Central memory CD8-positive, alpha-beta T cell (primary cell): ENCODE measurements at places on chromosomes 4 and X.

GRCh38 chr4:7683126-7683703, 248.5 kb upstream of the PSAPL1 start:
- DNase-seq = no peak

- DNase-seq = no peak
These were observed 286.4 kb downstream of the USP46 start for GRCh38 chr4:52372747-52373146.

DNA sequence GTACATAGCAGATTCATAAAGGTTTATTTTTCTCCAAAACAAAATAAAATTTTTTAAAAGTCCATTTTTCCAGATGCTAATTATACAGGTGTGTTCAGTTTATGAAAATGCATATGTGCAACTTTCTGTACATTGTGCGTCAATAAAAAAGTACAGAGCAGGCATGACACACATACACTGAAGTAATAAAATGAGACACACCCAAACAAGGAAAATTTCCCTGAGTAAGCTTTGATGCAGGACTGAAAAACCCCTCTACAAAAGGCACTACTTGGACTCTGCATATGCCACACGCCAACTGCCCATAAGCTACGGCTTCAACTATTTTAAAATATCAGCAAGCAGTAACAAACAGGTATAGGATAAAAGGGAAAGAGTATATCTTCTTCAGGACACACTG, 13.8 kb downstream of the ARAP2 start:
- no peak for DNase-seq

- no peak for DNase-seq
These were observed 382.8 kb downstream of the KLHL4 start for GRCh38 chrX:87900320-87900908.

DNA sequence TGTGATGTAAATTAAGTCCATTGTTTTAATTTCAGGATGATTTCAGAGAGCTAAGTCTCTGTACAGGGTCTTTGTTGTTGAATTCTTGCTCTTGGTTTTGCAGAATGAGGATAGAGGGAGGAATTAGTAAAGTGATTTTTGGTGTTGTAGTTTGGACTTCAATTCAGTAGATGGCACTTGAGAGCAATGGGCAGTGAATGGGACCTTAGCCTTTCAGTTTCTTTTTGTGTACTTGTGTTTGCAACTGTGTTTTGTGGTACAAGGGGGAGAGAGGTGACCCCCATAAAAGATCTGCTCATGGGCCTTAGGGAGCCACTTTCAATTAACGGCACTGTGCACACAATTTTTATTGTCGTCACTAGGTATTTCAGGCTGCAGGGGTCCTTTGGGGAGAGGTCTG, 340.0 kb downstream of the DCAF12L2 start:
- DNase-seq = no peak

DNA sequence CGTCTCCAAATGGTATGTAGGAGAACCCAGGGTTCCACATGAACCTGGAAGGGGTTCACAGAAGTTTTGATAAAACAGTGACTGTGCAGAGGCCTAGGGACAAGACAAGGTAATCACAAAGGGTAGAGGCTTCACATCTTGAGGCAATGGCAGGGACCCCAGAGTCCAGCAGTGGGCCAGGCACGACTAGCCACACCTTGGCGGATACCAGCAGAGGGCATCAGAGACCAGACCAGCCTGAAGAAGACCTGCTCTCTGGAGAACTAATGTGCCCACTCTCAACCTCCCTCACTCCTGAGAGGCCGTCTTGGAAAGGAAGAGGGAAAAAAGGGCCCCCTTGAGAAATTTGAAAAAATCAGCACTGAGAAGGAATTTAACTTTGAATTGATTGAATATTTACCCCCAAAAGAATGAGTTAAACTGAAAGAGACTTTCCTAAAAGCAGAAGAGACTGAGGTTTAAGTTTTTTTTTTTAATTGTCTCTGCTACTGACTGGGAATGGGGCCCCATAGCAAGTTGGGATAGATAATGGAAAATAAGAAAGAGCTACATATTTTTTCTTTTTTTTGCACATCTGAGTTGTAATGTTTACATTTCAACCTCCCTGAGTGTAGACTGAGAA, 243.8 kb upstream of the JADE1 start:
- DNase-seq = no peak

DNA sequence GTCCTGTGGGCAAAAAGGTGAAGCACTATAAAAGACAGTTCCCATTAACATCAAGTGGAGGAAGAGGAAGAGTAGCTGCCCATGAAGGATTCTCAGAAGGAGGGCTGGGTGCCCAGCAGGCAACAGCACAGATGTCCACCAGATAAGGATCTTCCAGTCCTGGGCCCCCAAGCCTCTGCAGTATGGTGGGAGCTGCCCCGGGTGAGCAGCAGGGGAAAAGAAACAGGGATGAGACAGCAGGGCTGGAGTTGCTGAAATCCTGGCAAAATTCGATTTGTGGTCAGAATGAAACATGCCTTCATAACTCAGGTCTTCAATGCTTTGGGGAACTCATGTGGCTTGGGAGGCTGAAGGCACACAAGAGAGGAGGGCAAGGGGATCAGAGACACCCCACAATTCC, 94.6 kb downstream of the RASL11B start:
- no peak for DNase-seq

- DNase-seq = no peak
These were observed 765.3 kb upstream of the GRIA3 start for GRCh38 chrX:122418758-122419157.

GRCh38 chr4:7021355-7021754, 21.8 kb upstream of the TADA2B start:
- no peak for DNase-seq

- no peak for DNase-seq
These were observed 59.2 kb downstream of the PCDH19 start for GRCh38 chrX:100350704-100351489.

- peak; percentile 24 for DNase-seq
These were observed 30.4 kb downstream of the ELF4 start for GRCh38 chrX:130079824-130080406.

- DNase-seq = no peak
These were observed 492.9 kb downstream of the PCDH18 start for GRCh38 chr4:137039370-137039769.

DNA sequence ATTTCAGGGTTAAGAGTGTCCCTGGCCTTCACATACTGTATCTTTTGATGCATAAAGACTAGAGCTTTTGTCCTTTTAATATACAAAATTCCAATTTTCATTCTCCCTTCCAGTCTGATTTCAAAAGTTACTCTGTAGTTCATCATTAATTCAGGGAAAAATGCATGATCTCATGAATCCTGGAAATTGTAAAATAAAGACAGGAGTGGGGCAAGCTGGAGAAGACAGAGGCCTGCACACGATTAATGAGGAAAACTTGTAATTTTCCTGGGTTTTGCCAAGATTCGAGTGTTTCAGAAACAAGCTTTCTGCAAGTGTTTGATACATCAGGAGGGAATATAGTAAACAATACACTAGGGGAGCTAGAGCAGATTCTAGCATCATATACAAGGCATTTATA, 947.9 kb downstream of the FAT4 start:
- DNase-seq = no peak

GRCh38 chr4:39383690-39384089, 17.5 kb upstream of the RFC1 start:
- DNase-seq = no peak
